Stimulated activated CD4-positive, alpha-beta T cell treated with anti-CD3 and anti-CD28 coated beads, Interleukin-15, amount 100 ng/mL, for 1 hour (primary cell): ENCODE measurements at places on chromosomes 2 and 18.
A peak's percentile ranks its signal among the peaks of the same experiment; 100 is the strongest.

- DNase-seq: no peak
These were observed 57.3 kb downstream of the UNC50 start for GRCh38 chr2:98665677-98666076.

- no peak for DNase-seq
These were observed 5.4 kb downstream of the METTL21A start for GRCh38 chr2:207619764-207620203.

DNA sequence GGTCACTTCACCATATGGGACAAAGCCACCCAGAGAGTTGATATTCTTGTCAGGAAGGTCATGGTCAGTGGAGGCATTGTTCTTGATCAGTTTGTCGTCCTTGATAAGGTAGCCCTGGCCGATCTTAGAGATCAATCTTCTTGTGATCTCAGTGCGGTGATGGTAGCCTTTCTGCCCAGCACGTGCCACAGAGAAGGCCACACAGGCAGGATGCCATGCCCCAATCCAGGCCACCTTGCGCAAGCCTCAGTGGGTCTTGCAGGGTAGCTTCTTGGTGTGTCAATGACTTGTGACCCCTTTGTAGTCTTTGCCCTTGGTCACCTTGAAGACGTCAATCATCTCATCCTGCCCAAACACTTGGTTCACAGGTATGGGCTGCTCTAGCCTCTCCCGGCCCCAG is 143.9 kb upstream of the ASB18 start:
- DNase-seq: no peak

- no peak for DNase-seq
These were observed 87.9 kb upstream of the PNPT1 start for GRCh38 chr2:55781542-55781941.

DNA sequence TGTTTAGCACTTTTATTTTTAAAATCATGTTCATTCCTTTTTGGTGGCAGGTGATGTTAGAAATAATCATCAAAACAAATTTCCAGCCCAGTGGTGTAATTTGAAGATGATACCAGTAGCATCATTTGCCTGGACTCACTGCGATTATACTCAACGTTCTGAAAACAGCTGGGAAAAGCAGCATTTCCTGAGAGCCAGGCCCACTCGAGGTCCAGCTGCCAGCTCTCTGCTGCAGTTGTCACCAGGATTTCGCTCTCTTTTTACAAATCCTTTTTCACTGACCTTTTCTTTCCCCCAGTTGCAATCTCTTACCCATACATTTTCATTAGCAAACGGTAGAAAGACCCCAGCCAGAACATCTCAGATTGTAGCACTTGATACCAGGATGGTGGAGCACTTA is 110.6 kb upstream of the LYPD1 start:
- no peak for DNase-seq

- no peak for DNase-seq
These were observed 15.3 kb upstream of the PLB1 start for GRCh38 chr2:28480403-28481049.

GRCh38 chr18:66316701-66317100 is 287.2 kb downstream of the CDH19 start:
- no peak for DNase-seq

GRCh38 chr2:7758073-7758759 is 841.0 kb downstream of the RNF144A start:
- DNase-seq: no peak

DNA sequence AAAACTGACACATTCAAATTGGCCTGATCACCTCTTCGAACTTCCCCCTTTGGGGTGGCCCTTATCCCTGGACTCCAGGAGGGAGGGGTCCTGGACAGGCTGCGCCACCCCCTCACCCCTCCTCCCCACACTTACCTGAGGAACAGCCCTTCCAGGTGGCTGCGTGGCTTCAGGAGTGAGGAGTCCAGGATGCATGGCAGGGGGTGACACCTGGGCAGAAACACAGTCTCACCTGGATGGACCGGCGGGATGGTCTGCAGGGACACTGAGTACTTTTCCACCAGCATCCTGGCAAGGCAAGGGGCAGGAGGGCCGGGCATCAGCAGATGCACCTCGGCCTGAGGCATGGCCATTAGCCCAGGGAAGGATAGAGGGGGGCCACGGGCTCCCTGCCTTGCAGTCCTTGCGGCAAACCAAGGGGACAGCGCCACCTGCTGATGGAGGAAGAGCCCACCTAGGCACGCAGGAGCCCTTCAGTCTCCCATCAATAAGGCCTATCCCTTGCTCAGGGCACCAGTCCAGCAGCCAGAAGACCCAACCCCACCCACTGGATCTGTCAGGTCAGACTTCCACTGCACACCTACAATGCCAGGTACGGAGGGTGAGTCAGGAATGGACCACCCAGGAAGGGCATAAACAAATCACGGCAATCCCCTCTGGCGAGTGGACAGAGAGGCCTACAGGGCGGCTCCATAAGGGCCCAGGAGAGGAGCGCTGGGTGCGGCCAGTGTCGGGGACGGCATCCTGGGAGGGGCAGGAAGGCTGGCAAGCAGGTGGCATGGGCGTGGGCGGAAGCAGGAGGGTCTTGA is 26.0 kb downstream of the FAM178B start:
- peak; percentile 68 for DNase-seq

DNA sequence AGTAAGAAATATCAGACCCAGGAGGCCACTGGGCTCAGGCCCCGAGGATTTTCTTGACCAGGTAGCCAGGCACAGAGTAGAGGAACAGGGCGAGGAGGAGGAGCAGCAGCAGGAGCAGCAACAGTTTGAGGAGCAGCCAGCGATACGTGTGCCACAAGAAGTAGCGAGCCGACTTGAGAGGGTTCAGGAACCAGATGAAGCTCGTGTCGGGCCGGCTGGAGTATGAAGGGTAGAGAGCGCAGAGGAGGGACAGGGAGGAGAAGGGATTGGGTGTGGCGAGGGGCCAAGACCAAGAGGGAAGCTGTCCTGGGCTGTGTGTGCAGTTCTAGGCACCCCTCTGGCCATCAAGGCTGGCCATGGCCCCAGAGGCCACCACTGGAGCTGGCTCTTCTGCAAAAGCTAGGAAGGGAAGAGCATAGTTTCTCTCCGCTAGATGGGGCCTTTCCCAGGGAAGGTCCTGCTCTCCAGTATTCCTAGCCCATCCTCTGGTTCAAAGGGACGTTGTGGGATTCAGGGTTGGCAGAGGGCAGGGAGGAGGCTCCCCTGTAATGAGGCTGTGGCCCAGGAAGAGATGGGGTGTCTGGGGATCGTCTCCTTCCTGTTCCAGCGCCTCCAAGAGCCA is 17.8 kb downstream of the OTOF start:
- DNase-seq: no peak

DNA sequence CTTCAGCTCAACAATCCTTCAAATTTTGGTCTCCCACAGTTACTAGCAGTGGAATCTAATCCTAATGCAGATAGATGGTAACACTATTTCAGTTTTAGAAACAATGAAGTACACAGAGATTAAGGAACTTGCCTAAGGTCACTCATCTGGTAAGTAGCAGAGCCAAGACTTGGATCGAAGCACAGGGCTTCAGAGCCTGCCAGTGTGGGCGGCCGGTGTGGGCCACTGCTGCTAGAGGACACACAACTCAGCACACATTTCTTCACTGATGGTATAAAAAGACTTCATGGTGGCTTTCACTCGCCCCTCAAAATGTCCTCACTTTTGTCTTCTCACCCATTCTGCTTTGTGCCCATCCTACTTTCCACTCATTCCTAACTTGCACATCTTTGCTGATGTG is 11.1 kb downstream of the C2orf74 start:
- no peak for DNase-seq

DNA sequence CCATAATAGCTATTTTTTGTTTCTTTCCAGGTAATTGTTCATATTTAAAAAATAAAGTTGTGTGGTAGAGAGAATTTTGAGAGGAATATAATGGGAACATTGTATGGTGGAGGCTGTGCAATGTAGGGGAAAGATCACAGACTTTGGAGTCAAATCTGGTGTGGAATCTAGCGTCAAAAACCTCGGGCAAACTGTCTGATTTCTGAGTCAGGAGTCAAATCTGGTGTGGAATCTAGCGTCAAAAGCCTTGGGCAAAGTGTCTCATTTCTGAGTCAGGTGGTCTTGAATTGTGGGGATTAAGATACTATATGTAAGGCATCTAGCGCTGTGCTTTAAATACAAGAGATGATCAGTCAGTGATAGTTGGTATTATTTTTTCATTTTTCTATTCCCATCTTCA is 5.1 kb downstream of the PTPN4 start:
- no peak for DNase-seq

DNA sequence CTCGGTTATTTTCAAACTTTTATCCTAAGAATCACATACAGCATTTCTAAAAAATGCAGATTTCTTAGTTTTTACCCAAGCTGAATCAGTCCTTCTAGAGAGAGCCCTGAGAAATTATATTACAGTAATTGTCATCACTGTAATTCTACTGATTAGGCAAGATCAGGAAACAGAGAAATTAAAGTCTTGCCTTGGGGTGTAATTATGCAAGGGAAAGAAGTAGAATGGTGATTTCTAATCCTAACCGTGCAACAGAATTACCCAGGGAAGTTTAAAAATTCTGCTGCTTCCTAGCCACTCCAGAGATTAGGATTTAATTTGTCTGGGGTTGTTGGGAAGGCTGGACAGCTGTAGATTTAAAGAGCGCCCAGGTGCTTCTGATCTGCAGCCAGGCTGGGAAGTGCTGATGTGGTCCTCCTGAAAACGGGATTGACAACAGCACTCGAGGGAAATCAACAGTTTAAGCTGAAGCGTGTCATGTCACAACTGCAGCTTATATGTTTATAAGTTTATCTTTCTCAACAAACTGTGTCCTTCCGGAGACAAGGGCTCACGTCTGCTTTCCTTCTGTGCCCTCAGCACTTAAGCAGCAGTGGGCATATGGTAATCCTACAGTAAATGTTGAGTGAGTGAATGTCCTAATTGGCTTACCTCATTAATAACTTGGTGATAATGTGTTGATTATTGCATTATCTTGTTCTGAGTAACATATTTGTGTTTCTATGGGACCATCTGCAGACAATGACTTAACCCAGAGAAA is 671.9 kb upstream of the SOX11 start:
- no peak for DNase-seq

DNA sequence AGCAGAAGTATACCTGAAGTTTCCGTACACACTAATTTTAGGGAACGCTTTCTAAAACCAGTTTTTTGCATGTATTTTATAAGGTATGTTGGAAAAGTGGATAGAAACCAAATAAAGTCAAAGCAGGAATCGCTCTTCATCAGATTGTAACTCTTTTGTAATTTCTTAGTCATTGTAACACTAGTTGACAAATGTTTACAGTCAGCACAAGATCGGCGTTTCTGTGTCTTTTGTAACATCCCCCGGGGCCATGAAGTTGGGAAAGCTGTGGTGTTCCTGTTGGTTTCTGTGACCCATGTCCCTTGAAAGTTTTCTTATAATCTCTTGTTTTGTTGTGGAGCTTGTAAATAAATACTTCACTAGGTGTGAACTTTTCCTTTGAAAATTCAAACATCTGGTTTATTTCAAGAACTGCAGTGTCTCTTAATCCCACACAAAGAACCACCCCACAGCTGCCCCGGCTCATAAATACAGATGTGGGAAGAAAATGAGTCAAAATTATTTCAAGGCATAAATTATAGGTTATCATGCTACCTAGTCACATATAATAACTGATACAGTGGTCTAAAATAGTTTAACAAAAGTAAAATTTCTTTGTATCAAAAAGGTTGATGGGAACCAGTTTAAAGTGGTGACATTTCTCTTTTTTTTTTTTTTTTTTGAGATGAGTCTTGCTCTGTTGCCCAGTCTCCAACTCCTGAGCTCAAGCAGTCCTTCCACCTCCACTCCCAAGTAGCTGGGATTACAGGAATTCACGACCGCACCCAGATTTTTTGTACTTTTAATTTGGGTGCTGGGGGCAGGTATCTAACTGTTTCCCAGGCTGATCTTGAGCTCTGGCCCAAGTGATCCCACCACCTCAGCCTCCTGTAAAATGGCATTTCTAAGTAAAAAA is 751 bp upstream of the NMI start:
- DNase-seq: no peak

GRCh38 chr2:120441744-120442471 is 96.0 kb downstream of the INHBB start:
- DNase-seq: no peak

DNA sequence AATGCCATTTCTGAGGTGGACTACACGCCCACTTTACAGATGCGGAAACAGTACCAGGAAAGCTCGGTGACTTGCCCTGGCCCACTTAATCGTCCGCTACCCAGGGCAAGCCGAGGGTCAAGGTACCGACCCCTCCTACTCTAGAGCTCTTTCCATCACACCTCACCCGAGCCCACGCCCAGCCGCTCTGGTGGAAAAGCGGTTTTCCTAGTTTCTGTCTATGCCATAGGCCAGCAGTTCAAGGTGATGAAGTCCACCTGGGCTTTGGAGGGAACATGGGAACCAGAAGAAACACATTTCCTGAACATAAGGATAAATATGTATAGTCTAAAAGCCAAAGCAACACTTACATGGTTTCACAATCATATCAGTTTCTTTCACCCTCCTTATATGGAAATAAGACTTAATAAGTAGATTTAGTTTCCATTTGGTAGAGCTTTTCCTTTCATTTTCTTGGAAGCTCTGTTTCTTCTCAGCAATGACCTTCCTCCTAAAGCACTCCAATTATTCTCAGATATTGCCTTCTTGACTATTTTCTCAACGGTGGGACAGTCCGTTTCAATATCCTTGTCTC is 567 bp downstream of the VWA3B start:
- DNase-seq: no peak

DNA sequence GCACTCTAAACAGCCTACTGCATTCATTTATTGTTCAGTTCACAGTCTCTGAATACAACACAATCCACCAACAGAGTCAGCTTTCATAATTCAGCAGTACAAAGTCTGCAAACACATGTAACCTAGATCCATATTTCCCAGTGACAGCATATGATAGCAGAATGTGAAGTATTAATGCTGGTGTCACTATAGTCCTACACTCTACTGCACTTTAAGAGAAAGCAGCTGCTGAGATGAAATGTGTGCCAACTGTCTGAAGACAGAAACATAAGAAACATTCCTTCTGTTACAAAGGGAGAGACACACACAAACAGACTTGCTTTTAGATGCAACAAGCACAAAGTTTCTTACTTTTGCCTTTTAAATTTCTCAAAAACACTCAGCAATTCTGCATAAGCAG is 441.8 kb downstream of the ZEB2 start:
- DNase-seq: no peak

DNA sequence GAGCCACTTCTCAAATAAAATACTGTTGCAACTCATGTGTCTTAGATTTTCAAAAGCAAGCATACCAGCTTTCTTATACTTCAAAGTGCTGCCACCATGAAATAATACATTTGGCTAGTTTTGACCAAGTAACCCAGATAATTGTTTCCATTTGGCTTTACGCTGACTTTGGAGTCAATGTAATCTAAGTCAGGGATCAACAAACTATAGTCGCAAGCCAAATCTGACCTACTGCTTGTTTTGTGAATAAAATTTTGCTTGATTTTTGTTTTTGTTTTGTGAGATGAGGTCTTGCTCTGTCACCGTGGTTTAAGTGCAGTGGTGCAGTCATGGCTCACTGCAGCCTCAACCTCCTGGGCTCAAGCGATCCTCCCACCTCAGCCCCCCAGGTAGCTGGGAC is 65.0 kb downstream of the OXER1 start:
- DNase-seq: no peak

GRCh38 chr2:148998165-148998830 is 40.2 kb upstream of the LYPD6B start:
- DNase-seq: no peak
